ENCODE measurements at places on chromosomes 12 and 14. TPM values are rescaled to one million over a fixed set of nuclear protein-coding genes. Genes with fewer than 3 reads are reported as not detected.

DNA sequence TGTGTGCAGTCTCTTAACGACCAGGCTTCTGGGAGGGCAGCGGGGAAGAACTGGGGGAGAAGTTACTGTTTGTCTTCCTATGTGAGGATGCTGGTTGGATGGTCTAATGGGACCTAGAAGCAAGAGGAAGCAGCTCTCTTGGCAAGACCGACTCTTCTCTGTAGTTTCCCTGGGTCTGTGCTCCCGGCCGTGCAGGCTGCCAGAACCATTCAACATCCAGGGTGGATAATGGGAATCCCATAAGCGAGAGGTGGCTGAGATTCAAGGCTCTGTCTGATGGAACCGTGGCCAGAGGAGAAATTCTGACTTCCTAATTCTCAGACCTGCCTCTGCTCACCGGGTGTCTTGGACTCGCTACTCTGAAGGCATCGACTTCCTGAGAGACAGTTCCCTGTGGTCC, 561.0 kb upstream of the TBX3 start:
- DNase-seq, result no peak

GRCh38 chr14:79363291-79363690, 848.0 kb downstream of the DIO2 start:
- DNase-seq, result peak; percentile 2

SERPINA3 gene
- total RNA-seq, result 196 TPM

TAS2R9 gene
- total RNA-seq, result not detected

FAIM2 gene
- total RNA-seq, result not detected

All from SK-MEL-5 (cell line).